Lung microvascular endothelial cell (primary cell): ENCODE measurements at places on chromosomes 12 and 14. TPM values are rescaled to one million over a fixed set of nuclear protein-coding genes. Genes with fewer than 3 reads are reported as not detected.

The HOXC10 gene
- not detected in 2 replicates for total RNA-seq

The AHNAK2 gene
- total RNA-seq, result 6.0 and 21.8 TPM in 2 replicates

- DNase-seq, result peak; percentile 58
Observed at GRCh38 chr12:101414533-101415119, 7.1 kb upstream of the ARL1 start.

GRCh38 chr14:61493239-61493638 lies 171.9 kb downstream of the PRKCH start:
- DNase-seq, result no peak

- DNase-seq, result peak; percentile 8
Observed at GRCh38 chr12:22858849-22859570, 234.0 kb downstream of the ETNK1 start.

- no peak for DNase-seq
Observed at GRCh38 chr14:94797887-94798286, 28.0 kb upstream of the GSC start.
